ENCODE measurements at places on chromosomes 12 and 14. TPM values are rescaled to one million over a fixed set of nuclear protein-coding genes. Genes with fewer than 3 reads are reported as not detected.

DNA sequence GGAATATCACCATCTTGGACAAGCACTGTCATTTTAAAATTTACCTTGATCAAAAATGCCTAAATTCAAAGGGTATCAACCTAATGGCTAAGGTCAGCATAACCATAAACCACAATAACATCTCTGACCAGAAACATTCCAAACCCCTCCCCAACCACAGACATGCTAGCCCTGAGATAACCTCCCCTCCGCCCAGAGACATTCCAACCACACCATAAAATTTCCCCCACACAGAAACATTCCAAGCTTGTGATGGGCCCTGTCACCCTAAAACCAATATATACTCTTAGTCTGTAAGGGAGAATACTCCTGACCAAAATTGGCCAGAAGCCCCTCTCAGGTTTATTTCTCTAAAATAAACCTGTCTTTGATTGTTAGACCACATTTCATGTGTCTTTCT is 17.7 kb downstream of the EPYC start:
- no peak for DNase-seq

DNA sequence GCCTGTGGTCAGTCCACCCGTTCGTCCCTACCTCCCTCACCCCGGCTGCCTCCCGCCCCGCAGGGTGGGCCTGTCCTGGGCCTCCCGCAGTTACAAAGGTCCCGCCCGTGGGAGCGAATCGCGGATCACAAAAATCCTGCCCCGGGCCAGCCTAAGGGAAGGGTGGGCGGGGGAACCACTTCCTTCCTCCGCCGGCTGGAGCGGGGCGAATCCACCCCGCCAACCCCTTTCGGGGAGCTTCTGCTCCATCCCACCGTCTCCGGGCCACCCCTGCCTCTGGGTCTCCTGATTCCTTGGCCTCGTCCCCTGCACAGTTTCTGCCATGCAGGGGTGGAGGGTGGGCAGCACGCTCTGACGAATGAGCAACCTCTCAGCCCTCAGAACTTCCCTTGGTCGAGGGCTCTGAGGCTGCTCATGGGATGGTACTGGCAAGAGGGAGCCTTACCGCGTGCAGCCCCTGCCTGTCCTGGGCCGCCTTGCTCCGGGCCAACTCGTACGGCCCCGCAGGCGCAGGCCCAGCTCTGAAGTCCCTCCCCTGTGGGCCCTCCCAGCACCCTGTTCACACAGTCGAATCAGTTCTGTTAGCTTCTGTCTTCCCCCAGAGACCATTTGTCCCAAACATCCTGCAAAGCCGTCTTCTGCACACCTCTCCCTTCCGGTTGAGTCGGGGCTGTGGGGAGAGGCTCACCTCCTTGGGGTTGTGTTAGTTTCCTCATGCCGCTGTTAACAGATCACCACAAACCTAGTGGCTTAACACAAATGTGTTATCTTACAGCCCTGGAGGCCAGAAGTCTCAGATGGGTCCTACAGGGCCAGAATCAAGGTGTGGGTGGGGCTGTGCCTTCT is 589 bp upstream of the HVCN1 start:
- DNase-seq, result peak; percentile 49

GRCh38 chr14:85391892-85392291 is 138.1 kb upstream of the FLRT2 start:
- DNase-seq, result no peak

GRCh38 chr14:22508150-22508457 is 80.9 kb downstream of the DAD1 start:
- DNase-seq, result no peak

DNA sequence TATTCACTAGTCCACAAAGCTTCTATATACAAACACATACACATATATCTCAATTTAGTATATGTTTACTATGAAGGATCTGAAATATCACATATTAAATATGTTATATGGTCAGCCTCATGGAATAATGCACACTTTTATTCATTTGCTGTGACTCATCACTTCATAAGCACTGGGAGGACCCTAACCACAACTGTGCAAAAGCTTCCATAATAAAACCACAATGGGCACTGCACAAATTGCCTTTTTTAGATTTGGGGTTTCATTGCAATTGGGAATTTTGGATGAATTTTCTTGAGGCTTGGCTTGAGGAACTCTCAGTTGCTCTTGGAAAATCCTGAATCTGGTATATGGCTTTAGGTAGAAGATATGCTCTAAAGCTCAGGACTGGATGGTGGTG is 399.4 kb downstream of the C12orf75 start:
- DNase-seq, result no peak

The SLCO1B1 gene
- total RNA-seq, result not detected

Data from uterus (tissue), 4 donors.